CD4-positive, alpha-beta T cell (primary cell): ENCODE measurements at places on chromosomes 2 and 18. TPM values are rescaled to one million over a fixed set of nuclear protein-coding genes. Genes with fewer than 3 reads are reported as not detected.

DNA sequence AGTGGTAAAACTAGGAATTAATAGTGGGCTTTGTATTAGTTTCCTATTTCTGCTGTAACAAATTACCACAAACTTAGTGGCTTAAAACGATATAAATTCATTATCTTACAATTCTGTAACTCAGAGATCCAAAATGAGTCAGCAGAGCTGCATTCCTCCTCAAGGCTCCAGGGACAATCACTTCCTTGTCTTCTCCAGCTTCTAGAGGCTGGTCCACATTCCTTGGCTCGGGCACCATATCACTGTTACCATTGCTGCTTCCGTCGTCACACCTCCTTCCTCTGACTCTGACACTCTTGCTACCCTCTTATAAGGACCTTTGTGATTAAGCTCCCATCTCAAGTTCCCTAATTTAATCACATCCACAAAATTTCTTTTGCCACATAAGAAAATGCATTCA is 567.8 kb upstream of the KLHL29 start:
- DNase-seq: no peak

DNA sequence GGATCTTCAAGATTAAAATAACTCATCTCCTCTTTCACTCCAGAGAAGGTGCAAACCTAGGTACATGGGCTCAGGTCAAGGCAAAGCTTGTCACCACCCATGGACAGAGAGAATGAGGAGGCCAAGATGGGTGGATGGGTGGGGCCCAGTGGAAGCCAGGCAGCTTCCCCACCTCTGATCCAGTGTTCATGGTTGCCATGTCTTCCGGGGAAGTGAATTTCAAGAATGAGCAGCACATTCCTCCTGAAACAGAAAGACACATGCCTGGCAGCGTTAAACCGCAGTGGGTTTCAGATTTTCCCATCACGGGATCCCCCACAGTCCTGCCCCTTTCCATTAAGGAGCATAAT is 301.7 kb downstream of the EIPR1 start:
- no peak for DNase-seq

DNA sequence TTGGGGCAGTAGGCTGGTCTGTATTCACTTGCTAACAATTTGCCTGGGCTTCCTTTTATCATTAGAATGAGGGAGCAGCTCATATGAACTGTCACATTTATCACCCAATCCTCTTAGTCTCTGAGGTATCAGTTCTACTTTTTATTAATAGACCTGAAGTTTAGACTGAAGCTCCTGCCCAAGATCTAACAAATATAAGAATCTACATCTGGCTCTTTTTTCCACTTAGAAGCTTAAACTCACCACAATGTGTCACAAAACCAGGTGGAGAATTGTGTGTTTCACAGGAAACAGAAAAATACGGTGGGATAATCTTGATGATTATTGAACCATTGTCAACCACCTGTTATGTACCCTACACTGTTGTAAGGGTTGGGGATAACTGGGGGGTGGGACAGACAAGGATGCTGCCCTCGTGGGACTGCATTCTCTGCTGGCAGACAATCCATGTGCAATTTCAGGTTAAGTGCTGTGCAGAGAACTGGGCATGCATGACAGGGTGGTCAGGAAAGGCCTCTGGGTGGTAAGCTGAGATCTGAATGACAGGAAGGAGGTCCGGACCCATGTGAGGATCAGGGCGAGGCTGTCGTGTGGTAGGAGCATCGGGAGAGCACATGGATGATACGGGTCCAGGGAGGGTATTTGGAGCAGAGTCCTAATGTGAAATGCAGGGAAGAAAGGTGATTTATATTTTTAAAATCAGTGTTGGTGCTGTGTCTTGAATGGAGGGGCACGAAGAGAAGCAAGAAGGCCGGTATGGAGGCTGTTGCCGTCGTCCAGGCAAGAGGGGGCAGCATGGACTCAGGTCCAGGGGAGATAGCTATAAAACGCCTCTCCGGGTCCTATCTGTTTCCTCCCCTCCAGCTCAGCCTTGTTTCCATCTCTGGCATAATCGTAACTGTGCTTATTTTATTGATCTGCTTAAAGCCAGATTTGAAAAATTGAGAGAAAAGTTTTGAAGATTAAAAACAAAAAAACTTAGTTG is 17.6 kb downstream of the MYL12B start:
- no peak for DNase-seq

- peak; percentile 60 for DNase-seq
Observed at GRCh38 chr2:25309402-25309801, 32.3 kb downstream of the DNMT3A start.

- no peak for DNase-seq
Observed at GRCh38 chr18:73079920-73080319, 212.1 kb upstream of the NETO1 start.

- DNase-seq: no peak
Observed at GRCh38 chr18:60232541-60232940, 140.0 kb downstream of the MC4R start.

- DNase-seq: no peak
Observed at GRCh38 chr2:193584522-193584938, 1389.8 kb upstream of the TMEFF2 start.

DNA sequence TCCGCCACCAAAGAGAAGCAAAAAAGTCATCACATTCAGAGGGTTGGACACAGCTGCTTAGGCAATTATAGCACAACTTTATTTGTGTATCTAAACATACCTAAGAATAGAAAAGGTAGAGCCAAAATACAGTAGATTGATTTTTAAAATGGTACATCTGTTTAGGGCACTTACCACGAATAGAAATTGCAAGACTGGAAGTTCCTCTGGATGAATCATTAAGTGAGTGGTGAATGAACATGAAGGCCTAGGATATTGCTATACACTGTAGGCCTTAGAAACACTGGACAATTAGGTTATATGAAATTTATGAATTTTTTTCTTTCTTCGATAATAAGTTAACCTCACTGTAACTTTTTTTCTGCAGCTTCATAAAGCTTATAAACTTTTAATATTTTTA is 687.0 kb downstream of the BCL11A start:
- no peak for DNase-seq

GRCh38 chr2:18551169-18551568 is 9.3 kb downstream of the RDH14 start:
- no peak for DNase-seq

- no peak for DNase-seq
Observed at GRCh38 chr2:45177870-45178269, 168.6 kb upstream of the SIX2 start.

DNA sequence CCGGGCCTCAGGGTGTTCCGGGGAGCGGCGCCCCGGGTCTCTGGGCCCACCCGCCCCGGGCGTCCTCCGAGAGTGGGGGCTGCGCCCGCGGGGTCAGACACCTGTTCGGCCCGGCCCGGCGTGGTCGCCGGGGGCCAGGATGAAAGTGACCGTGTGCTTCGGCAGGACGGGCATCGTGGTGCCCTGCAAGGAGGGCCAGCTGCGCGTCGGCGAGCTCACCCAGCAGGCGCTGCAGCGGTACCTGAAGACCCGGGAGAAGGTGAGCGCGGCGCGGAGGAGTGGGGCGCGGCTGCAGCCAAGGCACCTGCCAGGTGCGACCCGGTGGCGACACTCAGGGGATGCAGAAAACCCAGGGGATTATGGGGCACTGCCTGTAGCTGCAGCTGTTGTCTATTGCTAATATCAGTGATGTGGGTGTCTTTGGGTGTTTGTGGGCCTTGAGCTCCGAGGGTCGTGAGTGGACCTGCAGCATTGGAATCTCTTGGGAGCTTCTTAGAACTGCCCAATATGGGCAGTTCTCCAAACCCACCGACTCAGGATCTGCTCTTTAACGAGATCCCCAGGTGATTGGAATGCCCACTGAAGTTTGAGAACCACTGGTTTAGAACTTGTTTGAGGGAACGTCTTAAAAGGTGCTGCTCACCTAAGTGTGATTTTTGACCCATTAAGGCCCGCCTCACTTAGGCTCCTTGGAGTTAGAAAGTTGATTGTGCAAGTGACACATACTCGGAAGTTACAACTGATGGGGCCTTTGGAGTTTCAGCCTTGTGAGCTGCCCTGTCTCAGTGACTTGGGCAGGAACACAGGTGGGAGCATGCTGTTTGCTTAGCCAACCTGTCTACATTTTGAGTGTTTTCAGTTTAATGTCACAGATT is 823 bp downstream of the PARD3B start:
- DNase-seq: no peak

DNA sequence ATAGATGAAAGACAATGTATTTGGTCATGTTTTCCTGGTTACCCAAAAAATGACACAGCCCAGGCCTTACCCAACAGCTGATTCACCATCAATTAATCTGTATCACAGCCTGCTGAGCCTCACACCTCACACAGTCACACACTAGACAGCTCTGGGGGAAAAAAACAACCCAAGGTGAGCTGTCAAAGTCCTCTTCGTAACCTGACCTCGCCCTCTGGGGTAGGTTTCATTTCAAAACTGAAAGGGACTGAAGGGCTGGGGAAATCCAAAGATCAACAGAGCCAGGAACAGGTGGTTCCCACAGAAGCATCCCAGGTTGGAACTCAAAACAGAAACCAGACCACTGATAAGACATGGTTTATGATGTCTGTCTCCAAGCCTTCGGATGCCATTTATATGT is 18.2 kb upstream of the PCBP1 start:
- DNase-seq: peak; percentile 34

DNA sequence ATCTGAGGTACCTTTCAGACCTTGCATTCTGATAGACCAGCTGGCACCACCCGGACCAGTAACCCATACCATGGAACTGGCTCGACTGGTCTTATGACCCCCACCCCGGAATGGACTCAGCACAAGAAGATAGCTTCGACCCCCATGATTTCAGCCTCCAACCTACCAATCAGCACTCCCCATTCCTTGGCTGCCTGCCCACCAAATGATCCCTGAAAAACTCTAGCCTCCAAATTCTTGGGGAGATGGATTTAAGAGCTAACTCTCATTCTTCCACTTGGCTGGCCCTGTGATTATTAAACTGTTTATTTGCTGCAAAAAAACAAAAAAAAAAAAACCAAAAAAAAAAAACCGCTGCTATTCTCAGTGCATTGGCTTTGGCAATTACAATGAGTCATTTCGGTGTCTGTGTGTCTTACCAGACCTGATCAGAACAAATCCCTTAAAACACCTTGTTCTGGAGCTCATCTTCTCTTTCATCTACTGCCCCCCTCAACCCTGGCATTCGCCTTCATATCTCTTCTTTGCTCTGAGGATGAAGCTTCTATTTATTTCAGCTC is 60.1 kb upstream of the KIF5C start:
- DNase-seq: no peak

- DNase-seq: no peak
Observed at GRCh38 chr2:31008561-31009114, 129.6 kb downstream of the GALNT14 start.

DNA sequence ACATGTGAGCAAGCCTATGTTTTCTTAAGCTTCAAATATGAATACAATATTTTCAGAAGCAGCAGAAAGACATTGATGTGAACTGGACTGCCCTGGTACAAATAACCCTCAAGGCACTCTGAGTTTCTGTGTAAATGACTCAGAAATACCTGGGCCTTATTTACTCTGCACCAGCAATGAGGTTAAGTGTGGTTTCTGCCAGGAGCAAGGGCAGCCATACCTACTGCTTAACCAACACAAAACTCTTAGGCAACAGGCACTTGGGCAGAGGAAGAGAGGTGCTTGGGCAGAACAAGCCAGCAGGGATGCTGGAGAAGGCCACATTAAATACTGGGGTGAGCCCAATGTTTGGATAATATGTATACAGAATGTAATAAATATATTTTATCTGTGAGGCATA is 29.4 kb upstream of the ARL5A start:
- DNase-seq: no peak

DNA sequence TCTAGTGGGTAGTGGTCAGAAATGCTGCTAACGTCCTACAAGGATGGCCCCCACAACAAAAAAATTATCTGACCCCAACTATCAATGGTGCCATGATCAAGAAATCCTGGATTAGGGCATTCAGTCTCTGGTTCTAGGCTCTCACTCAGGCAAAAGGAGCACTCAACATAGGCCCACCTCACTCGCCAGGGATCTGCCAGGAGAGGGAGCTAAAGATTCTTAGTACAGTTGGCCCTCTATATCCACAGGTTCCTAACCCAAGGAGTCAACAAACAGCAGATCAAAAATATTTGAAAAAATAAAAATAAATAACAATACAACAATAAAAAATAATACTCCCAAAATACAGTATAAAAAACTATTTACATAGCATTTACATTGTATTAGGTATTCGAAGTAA is 10.0 kb downstream of the SLC4A5 start:
- DNase-seq: no peak

DNA sequence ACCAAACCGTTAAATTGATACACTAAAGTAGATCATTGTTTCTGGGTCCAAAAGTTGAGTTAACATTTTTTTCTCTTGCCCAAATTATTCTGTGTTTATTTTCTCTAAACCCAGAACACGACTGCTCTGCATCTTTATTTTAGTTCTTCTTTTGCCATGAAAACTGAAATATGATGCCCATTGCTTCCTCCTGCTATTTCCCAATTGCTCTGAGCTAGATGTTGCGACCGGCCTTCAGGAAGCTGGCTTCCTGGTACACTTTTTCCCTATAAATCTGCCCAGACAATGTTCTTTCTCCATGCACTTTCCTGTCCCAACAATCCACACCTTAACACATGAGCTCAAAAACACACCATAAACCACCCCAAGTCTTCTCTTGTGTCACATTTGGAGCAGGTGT is 501.4 kb downstream of the FBXO15 start:
- no peak for DNase-seq

- DNase-seq: no peak
Observed at GRCh38 chr2:26576565-26577441, 64.4 kb downstream of the CIB4 start.

- DNase-seq: no peak
Observed at GRCh38 chr2:130874512-130874911, 37.8 kb downstream of the ARHGEF4 start.

DNA sequence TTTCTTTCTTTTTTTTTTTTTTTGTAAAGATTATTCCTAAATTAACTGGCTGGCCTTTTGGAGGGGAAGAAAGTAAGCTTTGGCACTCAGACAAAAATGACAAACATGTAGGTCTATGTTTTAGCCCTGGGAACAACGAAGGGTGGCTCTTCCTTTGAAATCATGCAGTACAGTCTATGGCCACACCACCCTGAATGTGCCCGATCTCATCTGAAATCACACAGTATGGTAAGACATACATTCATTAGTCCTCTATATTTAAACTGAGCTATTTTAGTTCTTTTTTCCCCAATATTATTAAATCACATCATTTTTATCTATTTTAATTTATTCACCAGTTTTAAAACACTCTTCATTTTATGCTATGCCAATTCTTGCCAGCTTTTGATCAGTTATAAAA is 48.2 kb downstream of the PLA2R1 start:
- no peak for DNase-seq

- no peak for DNase-seq
Observed at GRCh38 chr18:12021596-12021995, 40.3 kb downstream of the IMPA2 start.

The C2orf78 gene
- not detected for total RNA-seq

The ABCG5 gene
- not detected for total RNA-seq

The POU3F3 gene
- total RNA-seq: not detected

The G6PC2 gene
- total RNA-seq: not detected

The SPDYA gene
- 12.8 TPM for total RNA-seq

The GPBAR1 gene
- 1.8 TPM for total RNA-seq

The DPYSL5 gene
- not detected for total RNA-seq

The MAP3K19 gene
- total RNA-seq: not detected

The CLASP1 gene
- 58.0 TPM for total RNA-seq

The KCNG2 gene
- total RNA-seq: not detected
